ENCODE measurements at places on chromosomes 11 and 22.

DNA sequence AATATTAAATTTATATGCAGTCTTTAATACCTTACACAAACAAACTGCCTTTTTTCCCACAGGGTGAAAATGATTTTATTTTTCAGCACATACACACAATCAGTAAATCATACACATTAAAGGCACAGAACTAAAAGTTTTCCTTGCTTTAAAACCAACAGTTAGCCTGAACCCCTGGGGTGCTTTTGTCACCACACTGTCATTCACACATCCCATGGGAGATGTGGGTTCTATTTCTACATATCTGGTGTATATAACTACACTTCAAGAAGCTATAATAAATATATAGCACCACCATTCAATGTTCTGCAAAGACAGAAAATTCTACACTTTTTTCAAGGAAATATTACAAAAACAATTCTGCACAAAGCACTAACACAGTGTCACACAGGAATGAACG is 197.0 kb downstream of the GUCY1A2 start:
- no peak for DNase-seq

DNA sequence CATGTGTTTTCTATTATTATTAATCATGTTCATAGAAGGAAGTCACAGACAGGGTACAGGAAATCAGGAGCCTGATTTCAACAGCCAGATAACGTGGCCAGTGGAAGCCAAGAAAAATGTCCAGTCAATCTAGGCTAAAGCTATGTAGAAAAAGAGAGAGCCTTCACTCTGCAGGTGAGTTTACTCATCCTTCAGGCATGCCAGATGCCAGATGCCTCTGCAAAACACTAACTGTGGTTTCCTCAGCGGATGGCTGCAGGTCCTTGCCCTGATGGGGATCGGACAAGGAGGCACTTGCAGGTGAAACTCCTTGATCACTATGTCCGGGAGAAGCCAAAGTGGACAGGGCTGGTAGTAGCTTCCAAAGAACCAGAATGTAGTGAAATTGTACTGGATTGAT is 962.3 kb upstream of the RAG2 start:
- no peak for DNase-seq

- DNase-seq = no peak
These were observed 117.1 kb upstream of the TBCEL start for GRCh38 chr11:120906766-120907165.

DNA sequence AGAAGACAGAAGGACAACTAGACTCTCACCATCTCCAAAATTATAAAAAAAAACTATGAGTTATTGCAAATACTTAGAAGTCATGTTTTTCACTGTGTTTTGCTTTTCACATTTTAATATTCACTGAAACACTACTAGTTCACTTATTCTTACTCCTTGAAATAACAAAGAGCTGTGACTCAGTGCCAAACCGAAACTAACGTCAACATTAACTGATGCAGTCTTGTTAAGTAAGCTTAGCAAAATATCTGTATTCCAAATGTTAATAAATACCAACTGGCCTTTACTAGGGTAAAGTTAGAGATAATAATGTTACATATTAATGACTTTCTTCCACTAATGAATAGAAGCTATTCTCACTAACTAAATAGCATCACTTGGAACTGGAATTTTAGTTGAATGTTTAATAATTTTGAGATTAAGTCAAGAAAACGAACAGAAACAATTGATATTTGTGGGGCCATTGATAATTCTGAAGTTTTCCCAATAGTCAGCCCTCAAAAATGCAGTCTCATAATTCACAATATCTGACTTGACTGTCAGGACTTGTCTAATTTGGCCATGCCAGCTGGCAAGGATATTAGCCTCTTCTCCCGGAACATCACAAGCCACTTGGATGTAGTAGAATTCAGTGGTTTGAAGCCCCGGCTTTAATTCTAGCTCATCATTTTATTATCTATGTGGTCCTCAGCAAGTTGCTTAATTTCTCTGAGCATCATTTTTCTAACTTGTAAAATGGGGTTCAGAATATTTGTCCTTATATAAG is 230.1 kb upstream of the DDI1 start:
- DNase-seq = no peak

DNA sequence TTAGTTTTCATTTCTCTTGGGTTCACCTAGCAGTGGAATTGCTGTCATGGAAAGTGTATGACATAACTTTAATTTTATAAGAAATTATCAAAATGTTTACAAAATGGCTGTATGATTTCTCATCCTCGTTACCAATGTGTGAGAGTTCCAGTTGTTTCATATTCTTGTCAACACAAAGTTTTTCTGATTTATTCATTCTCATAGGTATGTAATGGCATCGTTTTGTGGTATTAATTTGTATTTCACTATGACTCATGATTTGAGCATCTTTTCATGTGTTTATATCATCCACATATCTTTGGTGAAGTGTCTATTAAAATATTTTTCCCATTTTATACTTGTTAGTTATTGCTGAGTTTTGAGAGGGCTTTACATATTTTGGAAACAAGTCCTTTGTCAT is 5.5 kb downstream of the FAM111B start:
- no peak for DNase-seq

DNA sequence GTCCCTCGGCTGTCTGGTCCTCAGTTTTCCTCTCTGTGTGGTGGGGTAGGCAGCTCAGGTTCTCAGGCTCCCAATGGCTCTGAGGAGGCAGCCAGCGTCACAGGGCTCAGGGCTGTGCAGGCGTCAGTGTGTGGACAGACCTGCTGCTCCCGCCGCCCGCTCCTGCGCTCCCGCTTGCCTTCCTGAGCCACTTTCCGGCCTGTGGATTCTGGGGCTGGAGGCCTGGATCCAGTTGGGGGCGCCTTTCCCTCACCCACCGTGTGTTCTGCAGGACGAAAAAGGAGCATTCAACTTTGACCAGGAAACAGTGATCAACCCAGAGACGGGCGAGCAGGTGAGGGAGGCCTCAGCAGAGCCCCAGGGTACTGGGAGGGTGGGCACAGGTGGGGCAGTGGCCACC is 14.7 kb downstream of the DPP3 start:
- no peak for DNase-seq

- DNase-seq = no peak
These were observed 77.2 kb upstream of the AKIP1 start for GRCh38 chr11:8833568-8834315.

DNA sequence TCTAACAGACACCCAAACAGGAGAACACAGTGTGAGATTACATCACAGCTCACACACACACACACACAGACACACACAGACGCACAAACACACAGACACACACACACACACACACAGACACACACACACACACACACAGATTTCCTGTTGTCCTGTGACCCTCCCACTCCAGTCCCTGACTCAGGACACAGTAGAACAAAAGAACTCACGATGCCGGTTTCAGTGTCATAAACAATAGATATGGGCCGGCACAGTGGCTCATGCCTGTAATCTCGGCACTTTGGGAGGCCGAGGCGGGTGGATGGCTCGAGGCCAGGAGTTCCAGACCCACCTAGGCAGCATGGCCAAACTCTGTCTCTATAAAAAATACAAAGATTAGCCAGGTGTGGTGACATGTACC is 13.8 kb upstream of the KAT5 start:
- no peak for DNase-seq

DNA sequence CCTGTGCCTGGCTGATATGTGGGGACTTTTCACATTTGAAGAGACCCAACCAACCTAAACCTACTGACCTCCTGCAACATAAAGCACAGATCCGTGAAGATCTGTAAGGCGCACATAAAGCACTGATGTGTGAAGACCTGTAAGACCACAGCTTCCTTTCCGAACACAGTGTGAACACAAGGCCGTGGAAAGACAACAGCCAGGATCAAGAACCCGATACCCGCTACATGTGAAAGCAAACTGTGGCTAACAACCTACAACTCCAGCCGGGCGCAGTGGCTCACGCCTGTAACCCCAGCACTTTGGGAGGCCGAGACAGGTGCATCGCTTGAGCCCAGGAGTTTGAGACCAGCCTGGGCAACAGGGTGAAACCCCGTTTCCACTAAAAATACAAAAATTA is 17.6 kb upstream of the PPFIA1 start:
- DNase-seq = no peak

DNA sequence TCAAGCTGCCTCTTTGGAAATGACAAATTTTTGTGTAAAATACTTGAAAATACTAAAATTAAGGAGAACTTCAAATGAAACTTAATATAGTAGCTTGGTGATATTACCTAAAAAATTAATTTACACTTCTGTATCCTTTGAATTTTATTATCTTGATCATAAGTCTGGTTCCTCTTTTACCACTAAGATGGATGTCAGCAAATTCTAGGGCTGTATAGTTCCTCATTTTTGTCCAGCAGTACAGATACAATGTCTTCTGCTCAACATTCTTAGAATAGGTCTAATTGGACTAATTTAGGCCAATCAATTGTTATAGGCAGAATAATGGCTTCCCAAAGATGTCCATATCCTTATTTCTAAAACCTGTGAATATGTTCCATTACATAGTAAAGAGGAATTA is 1298.0 kb upstream of the RAG2 start:
- DNase-seq = no peak

DNA sequence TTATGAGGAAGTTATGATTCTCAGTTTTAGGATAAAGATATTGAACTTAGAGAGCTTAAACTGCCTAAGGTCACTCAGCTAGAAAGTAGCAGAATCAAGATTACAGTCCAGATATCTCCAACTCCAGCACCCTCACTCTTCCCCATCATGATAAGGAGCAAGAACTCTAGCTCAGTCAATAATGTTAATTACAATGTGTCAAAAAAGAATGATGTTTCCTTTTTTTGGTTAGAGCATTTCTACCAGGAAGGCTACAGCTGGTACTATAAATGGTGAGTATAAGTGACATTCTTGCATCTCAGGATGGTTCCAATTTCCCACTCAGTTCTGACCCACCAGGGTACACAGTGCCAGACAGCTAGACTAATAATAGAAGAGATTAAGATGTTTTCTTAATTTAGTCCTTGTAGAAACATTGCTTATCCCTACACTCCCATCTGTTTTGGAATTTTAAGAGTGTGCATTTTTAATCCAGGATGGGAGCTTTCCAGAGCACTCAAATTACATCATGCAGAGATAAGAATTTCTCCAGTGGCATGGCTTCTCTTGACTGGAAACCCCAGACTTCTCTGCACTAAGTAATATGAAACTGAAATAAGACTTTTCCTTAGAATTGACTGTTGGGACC is 21.6 kb upstream of the BBOX1 start:
- DNase-seq = no peak

DNA sequence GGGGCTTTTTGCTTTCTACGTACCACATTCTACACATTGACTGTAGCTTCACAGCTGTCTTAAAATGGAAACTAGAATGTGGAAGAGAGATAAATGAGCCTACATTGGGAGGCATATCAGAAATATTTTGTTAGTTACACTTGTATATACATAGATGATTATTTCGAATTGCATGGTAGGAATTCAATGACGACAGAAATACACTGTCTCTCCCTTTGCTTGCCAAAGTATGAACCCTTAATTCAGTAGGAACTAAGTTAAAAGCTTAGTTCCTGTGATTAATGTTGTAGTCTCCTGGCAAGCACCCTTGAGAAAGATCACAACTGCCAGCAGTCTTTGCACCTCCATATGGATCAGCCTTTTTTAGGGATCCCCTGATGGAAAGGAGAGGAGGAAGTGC is 10.1 kb downstream of the C11orf87 start:
- DNase-seq = no peak

DNA sequence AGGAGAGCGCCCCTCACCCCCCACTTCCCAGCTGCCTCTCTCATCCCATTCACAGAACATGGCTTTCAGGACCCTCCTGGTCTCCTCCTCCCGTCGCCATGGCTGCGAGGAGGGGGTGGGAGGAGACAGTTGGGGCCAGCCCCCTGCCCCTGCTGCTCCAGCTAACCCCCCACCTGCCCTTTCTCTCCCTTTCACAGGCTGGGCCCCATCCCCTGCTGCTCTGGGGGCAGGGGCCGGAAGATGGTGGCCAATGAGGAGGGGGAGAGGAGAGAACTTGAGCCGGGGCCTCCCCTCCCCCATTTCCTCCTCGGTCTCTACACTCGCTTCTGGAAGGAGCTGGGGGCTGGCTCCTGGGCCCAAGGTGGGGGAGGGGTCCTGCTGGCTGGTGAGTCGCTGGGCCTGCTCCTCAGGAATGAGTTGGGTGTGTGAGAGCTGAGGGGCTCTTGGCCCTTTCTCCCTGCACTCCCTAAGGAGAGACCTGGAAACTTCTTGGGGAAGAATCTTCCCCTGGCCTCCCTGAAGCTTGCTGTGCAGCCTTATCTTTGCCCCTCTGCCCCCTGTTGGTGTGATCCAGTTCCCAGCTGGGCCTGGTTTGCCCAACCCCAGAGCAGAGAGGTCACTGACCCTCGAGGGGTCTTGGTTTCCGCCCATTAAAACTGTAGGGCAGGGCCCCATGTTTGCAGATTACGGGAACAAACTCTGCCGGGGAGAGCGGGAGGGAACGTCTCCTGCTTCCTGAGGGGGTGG is 10.2 kb downstream of the YPEL4 start:
- no peak for DNase-seq

DNA sequence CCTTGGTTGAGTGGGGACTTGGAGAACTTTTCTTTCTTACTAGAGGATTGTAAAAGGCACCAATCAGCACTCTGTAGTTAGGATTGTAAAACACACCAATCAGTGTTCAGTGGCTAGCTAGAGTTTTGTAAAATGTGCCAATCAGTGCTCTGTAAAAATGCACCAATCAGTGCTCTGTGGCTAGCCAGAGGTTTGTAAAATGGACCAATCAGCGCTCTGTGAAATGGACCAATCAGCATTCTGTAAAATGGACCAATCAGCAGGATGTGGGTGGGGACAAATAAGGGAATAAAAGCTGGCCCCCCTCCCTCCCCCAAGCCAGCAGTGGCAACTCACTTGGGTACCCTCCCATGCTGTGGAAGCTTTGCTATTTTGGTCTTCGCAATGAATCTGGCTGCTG is 5.5 kb upstream of the DRG1 start:
- no peak for DNase-seq

GRCh38 chr11:94010136-94010535 is 11.0 kb upstream of the HEPHL1 start:
- DNase-seq = no peak

GRCh38 chr11:102685338-102685737 is 20.2 kb downstream of the MMP27 start:
- no peak for DNase-seq

DNA sequence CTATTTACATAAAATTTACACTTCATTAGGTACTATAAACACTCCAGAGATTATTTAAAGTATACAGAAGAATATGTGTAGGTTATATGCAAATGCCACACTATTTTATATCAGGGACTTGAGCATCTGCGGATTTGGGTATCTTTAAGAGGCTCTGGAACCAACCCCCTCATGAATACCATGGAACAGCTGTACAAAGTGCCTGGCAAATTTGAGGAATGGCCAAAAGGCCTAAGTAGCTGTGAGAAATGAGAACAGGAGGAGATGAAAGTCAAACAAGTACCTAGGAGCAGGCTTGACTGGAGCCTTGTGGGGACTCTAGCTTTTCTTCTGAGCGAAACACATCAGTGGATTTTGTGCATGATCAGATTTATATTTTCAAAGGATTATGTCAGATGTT is 149.3 kb downstream of the RBFOX2 start:
- no peak for DNase-seq

DNA sequence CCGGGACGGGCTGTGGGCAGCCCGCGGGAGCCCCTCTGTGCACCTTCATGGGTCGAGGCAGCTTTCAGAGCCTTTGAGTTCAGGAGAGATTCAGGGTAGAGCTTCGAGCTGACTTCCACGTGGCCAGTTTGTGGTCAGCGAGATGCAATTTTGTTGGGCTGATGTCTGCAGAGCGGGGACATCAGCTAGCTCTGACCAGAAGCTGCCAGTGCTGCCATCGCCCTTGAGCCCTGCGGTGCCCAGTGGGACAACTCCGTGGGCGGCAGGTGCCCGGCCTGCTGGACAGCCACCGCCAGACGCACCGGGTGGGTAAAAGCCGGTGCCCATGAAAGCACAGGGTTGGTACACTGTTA is 719 bp downstream of the TALDO1 start:
- DNase-seq = no peak

GRCh38 chr11:108931168-108931567 is 266.3 kb downstream of the DDX10 start:
- DNase-seq = no peak
